ENCODE measurements at places on chromosomes 7 and 10.

DNA sequence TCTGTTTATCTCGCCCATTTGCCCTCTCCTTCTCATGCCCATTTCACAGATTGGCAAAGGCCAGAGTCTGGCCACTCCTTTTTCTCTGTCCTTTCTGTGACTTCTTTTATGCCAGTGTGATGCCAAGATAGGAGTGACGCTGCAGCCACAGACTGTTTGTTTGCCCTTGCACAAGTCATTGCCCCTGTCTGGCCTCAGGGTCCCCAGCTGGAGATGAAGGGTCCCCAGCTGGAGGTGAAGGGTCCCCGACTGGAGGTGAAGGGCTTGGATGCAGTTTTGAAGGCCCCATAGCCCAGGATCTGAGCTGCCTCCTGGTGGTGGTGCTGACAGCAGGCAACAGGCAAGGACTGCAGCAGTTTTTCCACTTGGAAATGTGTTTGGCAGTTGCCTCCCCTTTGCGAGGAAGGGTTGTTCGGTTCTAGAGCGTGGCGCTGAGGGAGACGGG lies 50.8 kb upstream of the SLC29A3 start:
- peak; percentile 83 for DNase-seq

DNA sequence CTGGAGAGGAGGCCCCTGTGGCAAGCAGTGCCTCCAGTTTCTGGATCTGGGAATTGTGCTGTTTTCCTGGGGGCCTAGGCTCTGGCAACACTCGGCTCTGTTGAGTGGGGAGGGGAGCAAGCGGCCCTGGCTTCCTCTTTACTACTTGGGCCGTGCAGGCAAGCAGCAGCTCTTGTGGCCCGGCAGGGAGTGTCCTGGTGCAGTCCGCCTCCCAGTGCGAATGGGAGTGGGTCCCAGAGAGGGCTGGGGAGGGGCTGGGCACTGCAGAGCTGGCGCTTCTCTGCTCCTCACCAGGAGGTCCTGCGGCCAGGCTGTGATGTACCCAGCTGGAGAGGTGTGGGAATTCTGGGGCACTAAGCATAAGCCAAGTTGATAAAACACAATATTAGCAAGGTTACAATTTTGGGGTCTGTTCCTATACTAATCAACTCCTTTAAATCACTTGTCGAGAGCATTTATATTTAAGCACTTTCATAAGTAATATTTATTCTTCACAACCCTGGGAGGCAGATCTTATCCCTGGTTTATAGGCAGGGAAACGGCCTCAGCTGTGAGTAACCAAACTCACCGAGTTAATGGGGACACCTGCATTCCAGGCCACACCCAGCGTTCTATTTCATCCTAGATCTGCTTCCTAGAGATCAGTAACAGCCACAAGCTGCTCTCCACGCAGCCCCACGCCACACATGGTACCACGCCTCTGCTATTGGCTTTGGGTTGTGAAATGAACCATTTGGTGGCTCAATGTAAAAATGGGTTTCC lies 183.4 kb upstream of the PLXNA4 start:
- DNase-seq, result peak; percentile 50

GRCh38 chr7:24455813-24456525 lies 117.3 kb upstream of the PALS2 start:
- DNase-seq, result no peak

- DNase-seq, result peak; percentile 33
Measured at GRCh38 chr10:311901-312665, 176.8 kb downstream of the ZMYND11 start.

DNA sequence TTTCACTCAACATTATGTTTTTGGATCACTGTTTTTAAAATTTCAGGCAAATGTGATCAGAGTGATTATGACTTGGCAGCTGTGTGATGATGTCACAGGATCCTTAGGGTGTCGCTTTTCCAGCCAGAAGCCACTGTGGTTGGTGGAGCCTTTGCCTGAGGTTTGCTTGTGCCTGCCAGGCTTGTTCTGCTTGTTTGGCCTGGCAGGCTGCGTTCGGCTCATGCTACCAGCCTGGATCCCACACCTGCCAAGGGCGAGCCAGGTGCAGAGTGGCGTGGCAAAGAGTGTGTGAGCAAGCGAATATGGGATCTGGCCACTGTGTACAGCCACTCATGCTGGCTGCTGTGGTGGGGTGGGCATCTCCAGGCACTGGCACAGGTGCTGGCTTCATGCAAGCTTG lies 55.7 kb downstream of the ADK start:
- DNase-seq, result no peak

GRCh38 chr7:853366-854117 lies 21.3 kb downstream of the SUN1 start:
- DNase-seq, result no peak

DNA sequence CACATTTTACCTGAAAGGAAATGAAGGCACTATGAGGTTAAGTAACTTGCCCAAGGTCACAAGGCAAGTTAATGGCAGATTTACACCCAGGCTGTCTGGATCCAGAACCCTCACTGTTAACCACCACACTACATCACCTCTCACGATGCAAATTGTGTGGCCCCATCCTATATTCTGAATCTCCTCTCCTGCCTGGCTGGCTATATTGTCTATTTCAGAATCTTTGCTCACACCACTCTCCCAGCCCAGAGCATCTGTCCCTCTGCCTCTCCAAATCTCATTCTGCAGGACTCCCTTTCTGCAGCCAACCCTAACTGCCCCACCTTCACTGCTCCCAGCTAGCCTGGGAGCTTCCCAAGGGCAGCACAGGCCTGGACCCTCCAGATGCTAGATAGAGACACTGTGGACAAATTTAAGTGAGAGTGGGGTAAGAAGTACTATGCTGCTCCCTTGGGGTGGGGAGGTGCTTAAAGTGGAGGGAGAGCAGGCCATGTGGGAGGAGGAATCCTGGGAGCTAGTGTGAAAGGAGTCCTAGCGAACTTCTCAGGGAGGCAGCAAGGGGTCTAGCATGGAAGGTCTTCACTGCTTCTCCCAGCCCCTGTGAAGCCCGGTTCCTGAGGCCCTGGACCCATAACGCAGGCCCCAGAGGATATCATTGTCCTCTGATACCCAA lies 786 bp downstream of the CUEDC2 start:
- DNase-seq, result peak; percentile 61

DNA sequence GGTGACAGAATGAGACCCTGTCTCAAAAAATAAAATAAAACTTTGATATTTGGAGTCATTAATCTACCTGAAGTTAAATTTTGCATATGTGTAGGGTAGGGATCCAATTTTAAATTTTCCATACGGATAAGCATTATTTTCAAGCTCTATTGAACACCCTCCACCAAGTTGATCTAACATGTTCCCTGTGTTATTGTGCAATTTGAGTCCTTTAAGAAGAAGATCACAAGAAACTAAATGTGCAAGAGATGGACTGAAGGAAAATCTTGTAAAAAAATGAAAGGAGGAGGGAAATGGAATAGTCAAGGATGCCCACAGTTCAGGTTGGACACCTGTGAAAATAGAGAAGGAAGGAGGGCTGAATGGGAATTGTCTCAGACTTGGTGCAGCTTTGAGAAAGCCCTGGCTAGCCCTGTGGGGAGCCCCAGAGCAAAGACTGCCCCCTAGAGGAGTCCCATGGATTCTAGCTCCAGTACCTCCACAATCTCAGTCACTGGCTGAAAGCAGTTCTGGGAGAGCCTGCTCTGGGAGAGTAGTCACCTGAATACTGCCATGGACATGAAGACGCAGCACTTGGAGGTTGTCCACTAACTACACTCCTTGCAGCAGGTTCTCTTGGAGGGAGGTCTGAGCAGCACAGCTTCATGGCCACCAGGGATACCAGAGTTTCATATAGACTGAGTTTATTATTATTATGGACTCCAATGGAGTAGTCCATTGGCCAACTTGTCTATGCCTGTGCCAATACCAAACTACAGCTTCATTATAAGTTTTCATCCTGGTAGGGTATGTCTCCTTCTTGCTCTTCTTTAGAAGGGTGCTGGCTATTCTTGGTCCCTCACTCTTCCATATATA lies 5.7 kb upstream of the TIAL1 start:
- peak; percentile 60 for DNase-seq

GRCh38 chr7:132221356-132221755 lies 354.9 kb downstream of the PLXNA4 start:
- DNase-seq, result no peak

DNA sequence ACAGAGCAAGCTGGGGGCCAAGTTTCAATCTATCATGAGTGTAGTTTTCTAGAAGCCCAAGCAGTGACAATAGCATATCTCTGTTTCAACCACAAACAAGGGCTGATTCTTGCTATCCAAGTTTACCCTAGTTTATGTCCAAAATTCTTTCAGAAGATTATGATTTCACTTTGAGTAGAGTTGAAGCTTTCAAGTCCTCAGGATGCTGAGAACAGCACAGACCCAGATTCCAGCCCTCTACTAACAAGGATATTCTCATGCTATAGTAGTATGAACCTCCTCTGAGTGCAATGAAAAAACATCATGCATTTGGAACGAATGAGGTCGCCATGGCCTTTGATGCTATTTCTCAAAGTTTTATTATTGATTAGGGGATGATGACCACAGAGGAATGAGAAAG lies 344.1 kb upstream of the NPVF start:
- DNase-seq, result no peak

DNA sequence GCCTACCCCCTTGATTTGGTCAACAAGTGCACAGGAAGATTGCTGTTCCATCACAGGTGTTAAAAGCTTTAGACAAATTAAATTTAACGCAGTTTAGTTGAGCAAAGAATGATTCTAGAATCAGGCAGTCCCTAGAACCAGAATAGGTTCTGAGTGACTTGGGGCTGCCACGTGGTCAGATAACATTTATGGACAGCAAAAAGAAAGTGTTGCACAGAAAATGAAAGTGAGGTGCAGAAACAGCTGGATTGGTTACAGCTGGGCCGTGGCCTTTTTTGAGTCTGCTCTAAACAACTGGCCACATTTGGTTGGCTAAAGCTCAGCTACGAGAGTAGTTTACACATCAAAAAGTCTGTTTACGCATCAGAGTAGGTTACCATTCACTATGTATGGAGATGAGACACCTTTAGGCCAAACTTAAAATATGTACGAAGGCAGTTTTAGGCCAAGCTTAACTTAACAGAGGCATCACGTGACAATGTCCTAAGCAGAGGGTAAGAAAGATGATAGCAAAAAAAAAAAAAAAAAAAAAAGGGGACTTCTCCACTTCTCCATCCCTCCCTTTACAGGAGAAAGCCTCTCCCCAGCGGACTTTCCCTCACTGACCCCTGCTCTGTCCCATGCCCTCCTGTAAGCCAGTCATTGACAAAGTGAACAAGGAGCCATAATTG lies 133.2 kb upstream of the PRR15 start:
- no peak for DNase-seq

DNA sequence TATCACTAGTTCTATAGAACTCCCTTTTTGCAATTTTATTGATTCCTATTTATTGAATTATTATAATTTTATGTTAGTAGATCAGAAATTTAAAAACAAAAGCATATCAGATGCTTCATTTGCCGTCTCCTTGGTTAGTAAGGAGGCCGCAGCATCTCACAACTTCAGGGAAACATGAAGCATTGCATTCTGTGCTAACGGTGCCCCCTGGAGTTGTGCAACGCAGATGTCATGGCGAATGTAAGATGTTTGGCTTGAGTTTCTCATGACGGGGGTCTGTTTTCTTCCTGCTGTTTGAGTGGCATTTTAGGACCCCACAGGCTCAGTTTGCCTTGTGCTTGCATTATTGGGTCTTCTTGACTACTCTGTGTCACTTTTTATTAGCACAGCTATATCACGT lies 124.8 kb downstream of the CNNM2 start:
- DNase-seq, result no peak

Data from H7 (cell line).